ENCODE measurements at places on chromosomes 5 and 9.

GRCh38 chr9:133057006-133057405 lies 4.8 kb upstream of the CEL start:
- no peak for DNase-seq

DNA sequence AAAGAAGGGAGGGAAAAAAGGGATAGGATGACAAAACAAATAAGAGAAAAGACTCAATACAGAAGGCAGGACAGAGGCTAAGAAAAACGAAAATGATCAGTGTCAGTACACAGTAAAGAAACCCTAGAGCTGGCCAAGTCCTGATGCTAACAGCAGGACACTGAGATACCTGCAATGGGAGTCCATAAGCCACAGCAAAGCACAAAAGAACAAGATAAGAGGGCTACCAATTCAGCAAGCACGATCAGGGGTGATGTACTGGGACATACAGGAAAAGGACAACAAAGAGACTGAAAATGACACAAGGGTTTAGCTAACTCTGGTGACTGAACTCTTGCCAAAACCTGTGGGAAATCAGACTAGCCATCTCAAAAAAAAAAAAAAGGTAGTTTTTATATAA lies 1072.6 kb upstream of the COX7C start:
- no peak for DNase-seq

GRCh38 chr5:150024346-150024984 lies 23.9 kb downstream of the HMGXB3 start:
- DNase-seq: peak; percentile 40

GRCh38 chr5:68849906-68850305 lies 243.9 kb upstream of the SLC30A5 start:
- no peak for DNase-seq

DNA sequence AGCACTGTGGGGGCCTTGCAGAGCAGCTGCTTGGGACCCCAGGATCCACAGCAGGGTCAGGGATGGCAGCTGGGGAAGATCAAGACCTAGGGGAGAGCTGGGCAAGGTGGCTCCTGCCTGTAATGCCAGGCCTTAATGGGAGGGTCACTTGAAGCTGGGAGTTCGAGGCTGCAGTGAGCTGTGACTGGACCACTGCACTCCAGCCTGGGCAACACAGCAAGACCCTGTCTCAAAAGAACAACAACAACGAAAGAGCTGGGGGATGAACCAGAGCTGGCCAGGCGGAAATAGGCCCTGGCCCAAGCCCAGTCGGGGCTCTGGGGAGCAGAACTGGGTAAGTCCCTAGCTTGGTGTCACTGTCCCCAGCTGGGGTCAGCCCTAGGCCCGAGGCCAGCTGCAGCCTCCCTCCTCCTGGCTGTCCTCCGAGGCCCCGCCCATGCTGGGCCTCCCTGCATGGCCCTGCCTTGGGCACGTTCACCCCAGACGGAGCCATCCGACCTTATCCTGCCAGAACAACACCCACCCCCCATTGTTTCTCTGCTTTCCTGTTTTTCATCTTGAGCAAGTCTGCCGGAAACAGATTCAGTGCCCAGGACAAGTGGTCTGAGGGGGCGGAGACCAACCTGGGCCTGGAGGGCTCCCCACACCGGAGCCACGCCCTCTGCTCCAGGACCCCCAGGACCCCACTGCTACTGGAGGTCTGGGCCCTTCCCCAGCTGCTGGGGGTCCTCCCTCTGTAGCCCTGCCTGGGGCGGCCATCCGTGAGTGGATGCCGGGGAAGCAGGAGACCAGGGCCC lies 1.9 kb downstream of the DIPK1B start:
- DNase-seq: no peak

- DNase-seq: no peak
Observed at GRCh38 chr5:179327021-179327735, 18.1 kb downstream of the ADAMTS2 start.

GRCh38 chr5:105803431-105803830 lies 1867.3 kb downstream of the EFNA5 start:
- DNase-seq: no peak

DNA sequence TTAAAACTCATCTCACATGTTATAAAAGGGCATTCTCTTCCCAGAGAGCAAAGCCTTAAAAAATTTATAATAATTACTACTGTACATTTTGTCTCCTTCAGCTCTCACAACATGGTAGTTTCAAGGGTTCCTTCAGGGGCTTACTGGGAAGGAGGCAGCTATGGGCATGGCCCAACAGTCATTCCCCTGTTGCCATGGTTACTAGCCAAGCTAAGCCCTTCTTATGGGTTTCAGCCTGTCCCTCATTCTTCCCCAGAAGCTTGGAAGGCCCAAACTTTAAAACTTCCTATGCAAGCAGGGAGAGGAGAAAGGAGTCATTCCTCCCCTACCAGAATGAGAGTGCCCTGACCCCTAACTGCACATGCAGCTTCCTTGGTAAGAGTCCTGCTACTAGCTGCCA lies 82.2 kb upstream of the CNTLN start:
- DNase-seq: peak; percentile 6

- DNase-seq: no peak
Observed at GRCh38 chr5:30479104-30479503, 714.4 kb upstream of the CDH6 start.

- peak; percentile 48 for DNase-seq
Observed at GRCh38 chr9:76996700-76997099, 22.8 kb upstream of the FOXB2 start.

DNA sequence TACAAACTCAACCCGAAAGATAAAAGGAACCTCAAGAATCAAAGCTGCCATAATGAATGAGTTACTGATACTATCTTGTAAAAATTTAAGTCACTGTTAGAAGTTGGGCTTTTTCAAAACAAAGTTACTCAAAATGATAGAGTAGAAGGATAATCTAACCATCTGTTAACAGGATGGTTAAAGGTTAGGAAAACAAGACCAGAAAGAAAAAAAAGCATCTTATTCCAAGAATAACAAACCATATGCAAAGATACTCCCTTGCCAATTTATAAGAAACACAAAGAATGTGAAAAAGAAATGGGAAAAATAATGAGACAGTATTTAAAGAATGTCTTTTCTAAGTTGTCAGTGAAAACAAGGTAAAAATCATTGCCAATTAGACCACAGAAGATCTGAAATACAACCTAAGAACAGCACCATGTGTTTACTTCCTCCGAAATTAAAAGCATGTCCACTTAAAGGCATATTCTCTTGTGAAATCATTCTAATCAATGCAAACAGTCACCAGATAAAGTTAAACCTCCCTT lies 51.2 kb downstream of the STRBP start:
- peak; percentile 37 for DNase-seq

DNA sequence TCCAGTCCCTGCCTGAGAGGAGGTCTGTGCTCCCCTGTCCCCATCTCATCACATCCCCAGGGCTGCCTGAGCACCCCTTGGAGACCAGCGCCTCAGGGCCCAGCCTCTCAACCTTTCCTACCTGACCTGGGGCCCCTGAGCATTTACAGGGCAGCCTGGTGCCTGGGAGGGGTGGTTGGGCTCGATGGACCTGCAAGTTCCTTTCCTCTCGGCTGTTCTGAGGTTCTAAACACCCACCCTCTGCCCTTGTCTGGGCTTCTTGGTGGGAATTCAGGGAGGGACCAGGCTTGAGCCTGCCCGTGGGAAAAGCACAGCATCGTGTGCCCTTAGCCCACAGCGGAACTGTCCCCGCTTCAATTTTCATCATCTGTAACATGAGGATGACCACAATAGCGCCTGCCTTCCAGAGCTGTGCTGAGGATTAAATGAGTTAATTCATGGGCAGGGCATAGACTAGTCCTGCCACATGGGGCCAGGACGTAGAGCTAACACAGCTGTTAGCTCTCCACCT lies 91.0 kb upstream of the SH3PXD2B start:
- DNase-seq: no peak

GRCh38 chr5:61362796-61363368 lies 30.8 kb downstream of the ZSWIM6 start:
- DNase-seq: peak; percentile 77

DNA sequence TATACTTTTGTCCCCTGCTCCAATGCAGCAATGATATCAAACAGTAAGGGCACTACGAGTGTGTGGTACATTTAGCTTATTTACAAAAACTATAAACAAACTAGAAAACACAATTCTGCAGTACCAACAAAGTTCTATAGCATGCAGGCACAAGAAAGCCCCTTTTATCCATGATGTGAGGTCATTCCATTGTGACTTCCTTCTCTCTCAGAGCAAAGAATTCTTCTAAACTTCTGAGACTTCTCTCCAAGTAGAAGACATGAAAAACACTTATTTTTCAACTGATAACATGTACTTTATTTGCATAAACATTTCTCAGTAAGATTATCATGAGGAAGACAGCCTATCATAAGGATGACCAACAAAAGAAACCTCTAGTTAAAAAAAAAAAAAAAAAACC lies 569.8 kb downstream of the TLE1 start:
- no peak for DNase-seq

- DNase-seq: no peak
Observed at GRCh38 chr5:90037646-90038045, 371.9 kb downstream of the CETN3 start.

GRCh38 chr5:91436241-91436640 lies 53.1 kb upstream of the ARRDC3 start:
- DNase-seq: no peak

- DNase-seq: no peak
Observed at GRCh38 chr5:123451047-123451446, 27.8 kb upstream of the CEP120 start.

GRCh38 chr9:81671880-81672280 lies 17.5 kb downstream of the TLE1 start:
- DNase-seq: peak; percentile 35

- DNase-seq: peak; percentile 61
Observed at GRCh38 chr5:52867809-52868208, 80.1 kb downstream of the ITGA1 start.

DNA sequence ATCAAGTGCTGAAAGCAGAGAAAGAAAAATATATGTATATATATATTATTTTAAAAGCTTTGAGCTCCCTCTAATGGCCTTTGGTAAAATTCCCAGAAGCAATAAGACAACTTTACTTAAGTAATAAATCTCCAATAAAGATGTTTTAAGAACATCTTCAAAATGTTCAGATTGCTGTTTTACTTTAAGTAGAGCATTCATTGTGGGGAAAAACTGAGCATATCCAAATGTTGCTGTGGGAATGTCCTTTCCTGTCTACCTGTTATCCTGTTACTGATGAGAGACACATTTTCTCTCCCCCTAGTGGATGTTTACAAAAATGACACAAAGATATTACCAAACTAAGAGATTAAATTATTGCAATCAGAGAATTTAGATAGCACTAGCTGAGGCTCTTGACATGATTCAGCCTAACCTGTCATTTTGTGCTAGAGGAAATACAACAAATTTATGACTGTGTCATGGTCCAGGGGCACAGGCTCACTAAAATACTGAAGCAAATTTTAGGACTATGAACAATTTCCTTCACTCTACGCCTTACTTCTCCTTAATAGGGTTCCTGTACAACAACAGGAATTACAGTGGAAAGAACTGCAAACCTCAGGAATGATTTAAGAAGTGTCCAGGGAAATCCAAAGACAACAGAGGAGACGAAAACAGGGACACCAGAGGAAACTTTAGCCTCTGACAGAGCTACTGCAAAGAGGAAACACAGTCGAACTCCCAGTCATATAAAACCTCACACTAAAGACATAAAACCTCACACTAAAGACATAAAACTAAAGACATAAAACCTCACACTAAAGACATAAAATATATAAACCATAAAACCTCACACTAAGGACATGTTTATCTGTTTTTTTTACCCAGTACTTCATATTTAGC lies 24.3 kb upstream of the PRRC1 start:
- DNase-seq: peak; percentile 47

DNA sequence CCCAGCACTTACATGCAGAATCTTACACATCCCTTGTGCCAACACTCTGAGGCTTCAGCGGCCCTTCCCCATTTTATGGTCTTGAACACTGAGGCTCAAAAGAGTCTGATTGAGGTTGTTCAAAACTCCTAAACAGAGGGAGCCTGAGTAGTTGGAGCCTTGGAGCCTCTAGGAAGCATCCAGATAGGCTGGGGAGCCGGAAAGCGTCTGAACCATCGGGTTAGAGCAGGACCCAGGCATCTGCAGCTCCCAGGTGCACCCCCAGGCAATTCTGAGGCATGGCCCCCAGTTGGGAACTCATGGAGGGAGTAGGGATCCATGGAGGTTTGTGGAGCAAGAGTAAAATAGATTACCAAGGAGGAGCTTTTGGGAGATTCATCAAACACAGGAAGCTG lies 3.8 kb downstream of the OLFML2A start:
- DNase-seq: no peak

DNA sequence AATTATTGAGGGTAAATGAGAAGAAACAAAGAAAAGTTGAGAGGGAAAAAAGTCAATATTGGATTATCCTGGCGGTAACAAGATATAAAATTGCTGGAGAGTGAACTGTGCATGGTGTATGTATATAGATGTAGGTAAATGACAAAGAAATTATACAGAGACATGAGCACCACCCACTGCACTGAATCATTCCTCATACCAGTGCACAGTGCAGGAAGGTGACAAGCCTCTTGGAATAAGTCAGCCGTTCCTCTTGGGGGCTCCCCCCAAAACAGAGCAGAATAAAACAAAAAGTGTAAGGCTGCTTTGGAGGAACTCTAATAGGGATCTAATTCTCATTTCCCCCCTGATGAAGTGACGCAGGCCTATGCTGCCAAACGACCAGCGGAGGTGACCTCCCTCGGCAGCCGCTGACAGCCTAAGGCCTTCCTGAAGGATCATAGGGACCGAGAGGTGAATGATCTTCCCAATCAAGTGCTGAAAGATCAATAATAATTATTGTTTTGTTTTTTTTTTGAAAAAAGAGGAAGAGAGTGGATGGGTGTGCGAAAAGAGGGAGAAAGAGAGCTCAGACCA lies 245.0 kb downstream of the PSAT1 start:
- DNase-seq: no peak

DNA sequence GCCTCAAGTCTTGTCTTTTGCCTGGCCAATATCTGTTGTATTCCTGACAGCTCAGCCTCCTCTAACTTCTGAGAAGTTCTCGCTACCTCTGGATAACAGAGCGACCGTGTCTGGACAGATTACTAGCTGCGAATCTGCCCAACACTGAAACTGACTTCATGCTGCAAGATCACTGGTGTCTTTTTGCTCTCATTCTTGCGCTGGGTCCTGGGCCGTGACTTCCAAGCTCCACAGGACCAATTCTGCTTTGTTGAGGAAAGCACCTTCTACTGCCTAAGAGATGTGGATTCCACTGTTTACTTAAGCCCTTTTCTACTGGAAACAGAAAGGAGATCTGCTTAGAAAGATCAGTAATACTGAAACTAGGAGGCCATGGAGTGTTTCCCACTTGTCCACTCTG lies 978.8 kb upstream of the DMAC1 start:
- DNase-seq: no peak

- DNase-seq: peak; percentile 68
Observed at GRCh38 chr9:91427873-91428272, 4.2 kb upstream of the NFIL3 start.

GRCh38 chr5:133205204-133205603 lies 153.4 kb downstream of the HSPA4 start:
- peak; percentile 21 for DNase-seq

GRCh38 chr5:138654281-138654867 lies 79.2 kb upstream of the HSPA9 start:
- DNase-seq: peak; percentile 57

GRCh38 chr5:98698359-98698758 lies 75.1 kb upstream of the RGMB start:
- DNase-seq: no peak

GRCh38 chr5:1020452-1020961 lies 11.9 kb downstream of the NKD2 start:
- DNase-seq: no peak

All from EH (cell line).